ENCODE measurements at places on chromosomes 12 and 14.

GRCh38 chr12:53308276-53308675 lies 8.8 kb downstream of the MYG1 start:
- DNase-seq, result no peak

DNA sequence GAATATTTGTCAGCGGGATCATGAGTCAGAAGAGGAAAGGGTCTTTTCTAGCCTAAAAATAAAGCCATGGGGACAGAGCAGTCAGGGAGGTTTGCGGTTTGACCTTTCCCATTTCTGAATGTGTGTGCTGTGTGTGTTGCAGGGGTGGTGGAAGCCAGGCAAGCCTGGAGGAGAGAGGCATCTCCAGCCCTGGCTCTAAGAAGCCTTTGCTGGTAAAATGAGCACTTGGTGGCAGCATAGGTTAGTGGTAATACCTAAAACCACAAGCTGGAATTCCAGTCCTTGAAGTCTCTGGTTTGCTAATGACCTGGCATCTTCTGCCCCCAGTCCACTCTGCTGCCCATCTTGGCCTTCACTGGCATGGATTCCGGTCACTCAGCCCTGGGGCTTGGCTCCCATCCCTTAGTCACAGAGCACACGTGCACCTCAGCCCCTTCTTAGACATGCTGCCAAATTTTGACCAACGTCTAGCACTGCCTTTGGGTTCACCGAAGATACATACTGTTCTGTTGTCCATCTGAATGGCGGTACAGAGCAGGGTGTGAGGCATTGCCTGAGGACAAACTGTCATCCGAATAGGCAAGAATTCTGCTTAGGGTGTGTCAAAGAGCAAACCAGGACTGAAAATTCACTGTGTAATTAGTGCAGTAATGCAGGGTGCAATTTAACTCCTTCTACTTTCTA lies 52.7 kb downstream of the KCNA5 start:
- no peak for DNase-seq

DNA sequence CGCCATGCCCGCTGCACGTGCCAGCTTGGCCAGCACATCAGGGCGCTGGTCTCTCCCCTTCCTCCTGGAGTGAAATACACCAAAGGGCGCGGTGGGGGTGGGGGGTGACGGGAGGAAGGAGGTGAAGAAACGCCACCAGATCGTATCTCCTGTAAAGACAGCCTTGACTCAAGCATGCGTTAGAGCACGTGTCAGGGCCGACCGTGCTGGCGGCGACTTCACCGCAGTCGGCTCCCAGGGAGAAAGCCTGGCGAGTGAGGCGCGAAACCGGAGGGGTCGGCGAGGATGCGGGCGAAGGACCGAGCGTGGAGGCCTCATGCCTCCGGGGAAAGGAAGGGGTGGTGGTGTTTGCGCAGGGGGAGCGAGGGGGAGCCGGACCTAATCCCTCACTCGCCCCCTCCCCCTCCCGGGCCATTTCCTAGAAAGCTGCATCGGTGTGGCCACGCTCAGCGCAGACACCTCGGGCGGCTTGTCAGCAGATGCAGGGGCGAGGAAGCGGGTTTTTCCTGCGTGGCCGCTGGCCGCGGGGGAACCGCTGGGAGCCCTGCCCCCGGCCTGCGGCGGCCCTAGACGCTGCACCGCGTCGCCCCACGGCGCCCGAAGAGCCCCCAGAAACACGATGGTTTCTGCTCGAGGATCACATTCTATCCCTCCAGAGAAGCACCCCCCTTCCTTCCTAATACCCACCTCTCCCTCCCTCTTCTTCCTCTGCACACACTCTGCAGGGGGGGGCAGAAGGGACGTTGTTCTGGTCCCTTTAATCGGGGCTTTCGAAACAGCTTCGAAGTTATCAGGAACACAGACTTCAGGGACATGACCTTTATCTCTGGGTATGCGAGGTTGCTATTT lies 914 bp upstream of the CCND2 start:
- DNase-seq, result no peak

DNA sequence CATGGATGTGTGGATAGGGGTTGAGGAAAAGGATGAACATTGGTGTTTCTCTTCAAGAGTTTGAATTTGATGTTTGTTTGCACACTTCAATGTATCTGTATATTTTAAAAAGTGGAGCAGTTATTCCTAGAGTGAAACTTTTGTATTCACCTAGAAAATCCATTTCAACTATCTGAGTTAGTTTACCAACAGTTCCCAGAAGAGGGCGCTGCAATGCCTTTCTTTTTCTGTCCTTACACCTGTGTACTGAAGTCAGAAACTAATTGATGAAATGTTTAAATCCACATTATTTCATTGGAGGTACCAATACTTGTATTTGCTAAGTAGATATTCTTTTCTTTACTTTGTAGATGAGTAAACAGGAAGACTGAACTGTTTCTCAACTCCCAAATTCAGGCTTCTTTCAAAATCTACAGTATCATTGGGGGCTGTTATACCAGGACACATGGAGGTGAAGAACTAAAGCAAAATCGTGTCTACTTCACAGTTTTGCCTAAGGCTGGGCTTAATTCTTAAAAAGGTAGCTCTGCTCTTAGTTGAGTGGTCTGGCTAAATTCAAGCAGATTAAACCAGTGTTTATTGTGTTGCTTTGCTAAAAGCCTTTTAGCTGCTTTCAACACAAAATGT lies 26.6 kb upstream of the KLRB1 start:
- no peak for DNase-seq

DNA sequence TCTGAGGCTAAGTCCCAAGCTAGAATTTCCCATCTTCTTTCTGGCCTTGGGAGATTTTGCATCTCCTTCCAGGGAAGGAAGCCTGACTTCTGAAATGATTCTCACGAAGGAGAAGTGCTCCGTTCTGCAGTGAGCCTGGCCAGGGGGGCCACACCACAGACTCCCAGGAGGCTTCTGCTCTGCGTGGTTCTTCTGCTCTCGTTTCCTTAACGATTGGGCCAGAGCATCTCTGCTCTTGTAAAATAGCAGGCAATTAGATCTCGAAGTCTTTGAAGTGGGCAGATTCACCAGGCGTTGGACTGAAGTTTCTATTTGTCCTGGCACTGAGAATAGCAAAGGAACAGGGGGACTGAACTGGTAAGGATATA lies 6.7 kb upstream of the BATF start:
- no peak for DNase-seq

GRCh38 chr12:89701606-89702206 lies 6.9 kb downstream of the ATP2B1 start:
- DNase-seq, result no peak

- DNase-seq, result no peak
Observed at GRCh38 chr14:105917933-105918436, 391.6 kb downstream of the TMEM121 start.

GRCh38 chr12:51246254-51246853 lies 7.7 kb downstream of the DAZAP2 start:
- DNase-seq, result no peak

DNA sequence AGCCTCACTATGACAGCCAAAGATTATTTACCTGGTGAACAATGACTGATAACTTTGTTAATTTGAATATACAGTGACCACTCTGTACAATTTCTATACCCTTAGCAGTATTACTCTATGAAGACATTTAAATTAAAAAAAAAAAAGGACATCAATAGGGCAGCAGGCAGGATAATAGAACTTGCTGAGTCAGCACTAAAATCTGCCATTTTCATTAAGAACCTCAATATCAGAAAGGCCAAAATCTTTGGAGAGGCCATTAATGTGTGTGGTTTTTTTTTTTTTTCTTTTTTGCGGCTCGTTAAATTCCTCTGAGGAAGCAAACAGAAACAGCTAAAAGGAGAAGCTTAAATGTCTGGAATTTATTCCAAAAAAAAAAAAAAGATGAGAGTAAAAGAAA lies 73.7 kb downstream of the FOXN3 start:
- DNase-seq, result no peak

DNA sequence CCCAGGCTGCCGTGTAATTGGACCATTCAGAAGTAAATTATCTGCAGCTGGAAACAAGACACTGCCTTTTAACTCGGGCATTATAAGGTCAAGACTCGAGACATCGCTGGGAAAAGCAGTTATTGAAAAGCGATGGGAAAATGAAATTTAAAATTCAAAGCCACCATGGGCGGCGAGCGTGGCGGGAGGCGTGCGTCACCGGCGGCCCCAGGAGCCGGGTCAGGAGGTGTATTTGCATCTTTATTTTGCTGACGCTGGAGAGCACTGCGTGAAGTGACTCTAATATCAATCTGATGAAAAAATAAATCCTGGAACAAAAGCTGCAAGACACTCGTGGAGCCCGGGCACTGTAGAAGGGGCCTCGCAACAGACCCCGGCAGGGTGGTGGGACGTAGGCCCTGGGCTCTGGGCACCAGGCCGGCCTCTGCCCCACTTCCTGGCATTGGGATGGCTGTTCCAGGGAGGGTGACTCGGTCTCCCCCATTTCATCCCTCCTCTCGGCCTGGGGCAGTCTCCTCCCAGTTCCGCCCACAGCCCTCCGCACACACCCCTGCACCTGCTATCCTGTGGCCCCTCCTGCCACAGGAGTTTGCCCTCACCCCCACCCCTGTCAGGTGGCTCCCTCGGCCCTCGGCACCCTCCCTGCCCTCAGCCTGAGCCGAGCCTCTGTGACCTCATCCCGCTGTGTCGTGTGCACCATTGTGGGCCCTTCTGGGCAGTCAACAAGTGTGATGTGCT lies 196.2 kb downstream of the KIF26A start:
- DNase-seq, result no peak

- DNase-seq, result no peak
Observed at GRCh38 chr12:70487440-70487839, 121.3 kb downstream of the KCNMB4 start.

DNA sequence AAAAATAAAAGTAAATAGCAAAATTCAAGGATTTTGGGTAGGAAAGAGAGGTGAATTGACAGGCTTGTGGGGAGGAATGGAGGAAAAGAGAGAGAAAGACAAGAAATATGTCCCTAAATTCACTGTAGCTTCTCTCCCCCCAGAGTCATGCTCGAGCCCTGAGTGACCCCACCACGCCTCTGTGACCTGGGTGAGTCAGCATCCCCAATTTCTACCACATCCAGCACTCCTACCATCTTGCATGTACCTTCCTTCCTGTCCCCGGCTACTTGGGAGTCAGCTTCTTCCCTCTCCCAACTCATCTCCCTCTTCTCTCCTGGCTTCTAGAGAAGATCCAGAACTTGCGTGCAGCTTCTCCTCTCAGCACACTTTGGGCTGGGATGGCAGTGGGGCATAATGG lies 9.8 kb downstream of the ZNF219 start:
- DNase-seq, result no peak

- no peak for DNase-seq
Observed at GRCh38 chr12:29051221-29051620, 97.9 kb upstream of the FAR2 start.

- DNase-seq, result no peak
Observed at GRCh38 chr12:130398100-130398848, 60.6 kb downstream of the PIWIL1 start.

GRCh38 chr12:109863847-109864712 lies 16.3 kb downstream of the GLTP start:
- DNase-seq, result no peak
